ENCODE measurements at places on chromosomes 5 and 9. TPM values are rescaled to one million over a fixed set of nuclear protein-coding genes. Genes with fewer than 3 reads are reported as not detected.

Gene TGFBI
- 8.8 TPM for total RNA-seq

Gene PAIP2
- total RNA-seq = 77.0 TPM

Gene COL15A1
- total RNA-seq = not detected

Gene ADAMTSL2
- not detected for total RNA-seq

Gene TXNDC8
- total RNA-seq = not detected

Gene ITGA2
- 2.8 TPM for total RNA-seq

Gene CBY3
- 0.91 TPM for total RNA-seq

Gene SPAAR
- not detected for total RNA-seq

Gene PLPP7
- total RNA-seq = not detected

Gene IRGM
- total RNA-seq = 0.53 TPM

Gene SLIT3
- total RNA-seq = 0.49 TPM

Gene SLC34A1
- total RNA-seq = not detected

Gene TMEM252
- not detected for total RNA-seq

Gene SPRY4
- 1.1 TPM for total RNA-seq

Gene ANKRD20A1
- not detected for total RNA-seq

Gene SLC34A3
- total RNA-seq = not detected

Gene OR1J2
- total RNA-seq = not detected

Gene MGAT4B
- total RNA-seq = 103 TPM
